Activated T-helper 1 cell treated with anti-CD3 and anti-CD28 coated beads, Interleukin-12 subunit alpha, Interleukin-12 subunit beta, Interleukin-2, Interleukin-4 antibody, amounts not matched to agents 30 ng/mL and 10 ng/mL and 1 ng/mL, durations not matched to agents 14 hours and 24 hours and 36 hours (primary cell): ENCODE measurements at places on chromosomes 6 and 20.

GRCh38 chr6:30893666-30894065 is 9.3 kb downstream of the DDR1 start:
- no peak for DNase-seq

DNA sequence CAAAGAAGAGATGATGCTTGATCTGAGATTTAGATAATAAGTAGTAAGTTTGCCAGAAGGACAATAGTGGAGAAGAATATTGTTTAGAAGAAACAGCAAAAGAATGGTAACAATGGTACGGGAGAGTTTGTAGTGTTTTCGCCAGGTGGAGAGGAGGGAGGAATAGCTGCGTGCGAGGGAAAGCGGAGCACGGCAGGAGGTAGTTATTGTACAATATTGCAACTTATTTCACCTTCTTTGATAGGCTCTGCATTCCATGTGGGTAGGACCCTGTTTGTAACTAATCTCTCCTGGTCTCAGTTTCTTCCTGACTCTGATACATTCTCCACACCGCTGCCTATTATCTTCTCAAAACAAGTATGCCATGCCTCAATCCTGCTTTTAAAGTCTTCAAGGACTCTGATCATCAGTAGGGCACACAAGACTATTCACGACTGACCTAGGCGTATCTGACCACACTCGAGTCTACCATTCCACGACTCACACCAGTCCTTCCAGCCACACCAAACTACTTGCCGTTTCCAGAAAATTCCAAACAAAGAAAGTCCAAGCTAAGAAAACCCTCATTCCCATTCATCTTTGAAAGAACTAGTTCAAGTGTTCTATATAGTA is 1.1 kb downstream of the PPIL4 start:
- DNase-seq, result no peak

- DNase-seq, result no peak
These were observed 241.0 kb downstream of the SLC24A3 start for GRCh38 chr20:19453410-19453809.

DNA sequence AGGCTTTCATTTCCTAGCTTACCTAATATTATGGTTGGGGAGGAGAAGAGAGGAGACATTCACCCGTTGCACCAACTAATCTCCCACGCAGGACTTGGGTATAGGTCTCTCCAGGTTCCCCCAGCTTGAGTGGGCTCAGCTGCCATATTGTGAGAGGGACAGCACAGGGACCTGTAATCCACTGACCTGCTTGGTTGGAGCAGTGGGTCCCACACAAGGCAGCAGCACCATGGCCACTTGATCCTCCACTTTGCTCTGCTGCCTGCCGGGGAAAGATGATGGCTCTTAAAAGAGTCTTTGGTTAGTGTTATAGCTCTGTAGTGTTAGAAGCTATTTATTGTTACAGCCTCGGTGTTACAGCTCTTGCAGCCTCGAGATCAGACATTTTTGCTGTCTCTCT is 22.5 kb upstream of the ECHDC1 start:
- no peak for DNase-seq

DNA sequence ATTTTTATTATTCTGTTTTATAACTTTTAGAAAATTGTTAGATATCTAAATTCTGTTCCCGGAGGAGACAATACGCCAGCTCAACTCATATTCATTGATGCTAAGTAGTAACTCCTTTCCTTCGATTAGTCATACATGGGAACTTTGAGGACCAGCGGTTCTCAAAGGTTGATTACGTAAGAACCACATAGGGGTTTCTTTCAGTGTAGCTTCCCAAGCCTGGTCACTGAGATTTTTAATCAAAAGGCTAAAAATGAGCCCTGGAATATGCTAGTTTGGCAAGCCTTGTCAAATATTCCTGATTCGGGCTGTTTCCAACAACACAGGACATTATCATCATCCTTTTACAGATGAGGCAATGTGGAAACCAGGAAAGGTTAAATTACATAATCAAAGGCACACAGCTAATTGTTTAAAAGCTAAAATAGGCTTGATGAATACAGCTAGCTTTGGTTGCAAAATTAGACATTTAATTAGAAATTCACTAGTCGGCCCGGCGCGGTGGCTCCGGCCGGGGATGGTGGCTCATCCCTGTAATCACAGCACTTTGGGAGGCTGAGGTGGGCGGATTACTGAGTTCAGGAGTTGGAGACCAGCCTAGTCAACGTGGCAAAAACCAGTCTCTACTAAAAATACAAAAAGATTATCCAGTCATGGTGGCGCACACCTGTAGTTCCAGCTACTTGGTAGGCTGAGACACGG is 14.6 kb upstream of the MEI4 start:
- no peak for DNase-seq

- DNase-seq, result no peak
These were observed 75.6 kb downstream of the INSM1 start for GRCh38 chr20:20443504-20443903.

GRCh38 chr6:110543106-110543505 is 66.7 kb upstream of the SLC22A16 start:
- DNase-seq, result no peak

DNA sequence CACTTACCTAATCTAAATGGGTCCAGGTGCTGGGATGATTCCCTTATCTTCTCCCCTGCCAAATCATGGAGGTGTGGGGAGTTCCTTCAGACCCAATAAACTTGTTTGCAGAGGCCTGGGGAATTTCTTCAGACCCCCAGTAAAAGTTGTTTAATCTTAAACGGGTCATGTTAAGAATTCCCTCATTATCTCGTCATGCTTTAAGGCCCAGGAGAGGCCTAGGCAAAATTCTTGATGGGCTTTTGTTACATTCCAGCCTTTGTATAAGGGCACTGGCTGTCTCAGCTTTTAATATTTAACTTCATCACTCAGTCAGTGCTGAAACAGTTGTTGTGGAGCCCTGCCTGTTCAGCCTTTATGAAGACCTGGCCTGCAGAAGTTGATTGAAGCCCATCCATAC is 11.0 kb upstream of the SLC35B3 start:
- DNase-seq, result no peak

- no peak for DNase-seq
These were observed 31.4 kb upstream of the SIRPG start for GRCh38 chr20:1688886-1689538.

GRCh38 chr20:48148916-48149672 is 363.8 kb upstream of the SULF2 start:
- no peak for DNase-seq

GRCh38 chr20:2253256-2253655 is 42.5 kb upstream of the TGM3 start:
- no peak for DNase-seq

GRCh38 chr6:115363379-115363778 is 697.3 kb downstream of the FRK start:
- no peak for DNase-seq

GRCh38 chr6:167756597-167756996 is 70.1 kb upstream of the AFDN start:
- DNase-seq, result no peak

- DNase-seq, result no peak
These were observed 109.9 kb upstream of the MCHR2 start for GRCh38 chr6:100103931-100104330.
